ENCODE measurements at places on chromosomes 16 and 17.

- no peak for DNase-seq
Measured at GRCh38 chr17:61733021-61733420, 130.3 kb downstream of the BRIP1 start.

DNA sequence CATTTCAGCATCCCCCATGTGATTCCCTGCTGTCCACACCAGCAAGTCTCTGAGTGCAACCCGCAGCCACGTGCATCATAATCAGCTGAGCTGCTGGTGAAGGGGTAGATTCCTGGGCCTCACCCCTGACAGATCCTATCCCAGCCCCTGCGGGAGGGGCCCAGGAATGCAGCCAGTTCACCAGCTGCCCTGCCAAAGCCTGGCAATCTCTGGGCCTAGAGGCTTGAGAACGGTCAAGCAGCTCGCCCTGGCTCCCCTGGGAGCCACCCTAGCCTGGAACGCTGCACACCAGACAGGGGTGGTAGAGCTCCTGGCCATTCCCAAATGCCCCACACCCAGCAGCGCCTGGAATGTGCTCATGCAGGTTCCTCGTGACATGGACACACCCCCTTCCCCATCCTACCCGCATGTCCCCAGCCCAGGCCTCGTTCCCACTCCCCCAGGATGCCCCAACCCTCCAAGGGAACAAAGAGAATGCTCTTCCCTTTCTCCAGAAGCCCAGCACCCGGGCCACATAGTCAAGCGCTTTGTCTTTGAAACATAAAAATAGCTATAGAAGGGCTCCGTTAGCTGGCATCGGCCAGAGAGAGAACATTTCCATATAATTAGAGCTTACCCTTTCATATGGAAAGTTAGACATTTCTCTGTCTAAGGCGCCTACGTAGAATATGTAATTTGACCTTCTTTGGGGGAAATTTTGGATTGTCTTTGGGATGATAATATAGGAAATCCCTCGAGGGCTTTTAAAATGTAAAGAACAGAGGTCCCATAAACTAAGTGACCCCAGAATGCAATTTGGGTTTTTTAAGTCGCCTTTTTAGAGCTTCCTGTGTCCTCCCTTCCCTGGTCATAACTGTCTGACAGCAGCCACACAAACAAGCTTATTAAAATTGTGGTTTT is 3.4 kb downstream of the CEP295NL start:
- DNase-seq = no peak

DNA sequence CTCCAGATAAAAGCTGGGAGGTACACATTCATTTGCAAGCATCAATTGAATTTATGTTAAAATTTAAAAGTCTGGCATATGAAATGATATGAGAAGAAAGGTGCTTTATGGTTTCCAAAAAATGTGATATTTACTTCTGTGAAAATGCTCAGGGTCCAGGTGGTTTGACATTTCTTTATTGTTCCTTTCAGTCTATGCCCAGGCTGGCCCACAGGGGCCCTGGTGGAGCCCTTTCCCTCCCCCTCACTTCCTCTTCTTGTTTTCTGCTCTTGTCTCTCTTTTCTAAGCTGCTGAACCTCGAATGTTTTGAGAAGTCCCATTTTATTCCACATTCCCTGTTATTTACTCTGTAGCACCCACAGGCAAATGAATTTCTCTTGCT is 127.8 kb downstream of the HS3ST3B1 start:
- DNase-seq = no peak

DNA sequence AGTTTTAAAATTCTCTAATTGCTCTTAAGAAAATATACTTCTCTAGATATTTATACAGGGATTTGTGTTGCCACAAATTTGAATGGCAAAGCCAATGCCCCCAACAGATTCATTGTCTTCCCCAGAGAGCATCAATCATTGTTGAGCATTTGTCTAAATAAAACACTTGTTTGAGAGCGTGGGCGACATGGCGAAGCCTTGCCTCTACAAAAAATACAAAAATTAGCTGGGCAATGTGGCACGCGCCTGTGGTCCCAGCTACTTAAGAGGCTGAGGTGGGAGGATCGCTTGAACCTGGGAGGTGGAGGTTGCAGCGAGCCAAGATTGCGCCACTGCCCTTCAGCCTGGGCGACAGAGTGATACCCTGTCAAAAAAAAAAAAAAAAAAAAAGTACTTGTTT is 13.4 kb upstream of the SRSF1 start:
- no peak for DNase-seq

DNA sequence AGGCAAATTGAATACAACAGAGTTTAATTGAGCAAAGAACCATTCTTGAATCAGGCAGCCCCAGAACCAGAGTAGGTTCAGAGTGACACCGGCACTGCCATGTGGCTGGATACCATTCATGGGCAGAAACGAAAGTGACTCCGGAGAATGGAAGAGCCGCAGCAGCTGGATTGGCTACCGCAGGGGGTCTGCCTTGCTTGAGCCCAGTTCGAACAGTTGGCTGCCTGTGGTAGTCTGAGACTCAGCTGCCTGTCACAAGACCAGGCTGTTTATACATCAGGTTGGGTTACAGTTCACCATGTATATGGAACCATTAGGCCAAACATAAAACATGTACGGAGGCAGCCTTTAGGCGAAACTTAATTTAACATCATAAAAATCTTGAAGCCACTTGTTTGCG is 205.2 kb upstream of the CHMP6 start:
- DNase-seq = peak; percentile 43

DNA sequence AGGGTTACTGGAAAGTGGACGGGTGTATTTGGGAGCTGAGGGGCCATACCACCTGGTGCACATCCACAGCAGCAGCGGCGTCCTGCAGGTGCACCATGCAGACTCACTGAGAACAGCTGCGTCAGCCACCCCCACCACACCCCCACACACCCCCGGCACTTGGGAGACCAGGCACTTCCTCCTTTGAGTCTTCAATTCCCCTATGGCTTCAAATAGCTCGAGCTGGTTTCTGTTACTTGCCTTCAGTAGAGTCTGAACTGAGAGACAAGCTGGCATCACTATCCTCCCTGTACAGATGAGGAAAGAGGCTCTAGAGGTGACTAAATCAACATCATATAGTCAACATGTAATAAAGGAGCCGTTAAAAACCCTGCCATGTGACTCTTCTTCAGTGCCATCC is 15.4 kb downstream of the CUEDC1 start:
- DNase-seq = peak; percentile 84

- DNase-seq = no peak
Measured at GRCh38 chr16:65959983-65960382, 406.5 kb upstream of the CDH5 start.

DNA sequence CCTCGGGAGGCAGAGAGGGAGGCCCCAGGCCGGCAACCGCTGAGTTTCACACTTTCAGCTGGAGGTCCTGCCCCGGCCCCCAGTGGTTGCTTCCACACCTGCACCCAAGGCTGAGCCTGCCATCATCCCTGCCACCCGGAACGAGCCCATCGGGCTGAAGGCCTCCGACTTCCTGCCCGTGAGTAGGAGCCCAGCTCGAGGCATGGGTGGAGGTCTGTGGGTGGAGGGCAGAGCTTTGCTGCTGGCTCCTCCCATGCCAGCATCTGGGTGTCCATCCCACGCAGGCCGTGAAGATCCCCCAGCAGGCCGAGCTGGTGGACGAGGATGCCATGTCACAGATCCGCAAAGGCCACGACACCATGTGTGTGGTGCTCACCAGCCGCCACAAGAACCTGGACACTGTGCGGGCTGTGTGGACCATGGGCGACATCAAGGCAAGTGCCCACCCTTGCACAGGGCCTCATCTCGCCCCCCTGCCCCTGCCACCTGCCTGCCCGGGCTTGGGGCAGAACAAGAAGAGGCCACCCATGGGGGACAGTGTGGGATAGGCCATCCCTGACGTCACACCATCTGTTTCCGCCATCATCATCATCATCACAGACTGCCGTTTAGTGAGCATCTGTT is 19.6 kb downstream of the KATNB1 start:
- no peak for DNase-seq

Data from NCI-H2107 (cell line).